ENCODE measurements at places on chromosomes 16 and 17.

DNA sequence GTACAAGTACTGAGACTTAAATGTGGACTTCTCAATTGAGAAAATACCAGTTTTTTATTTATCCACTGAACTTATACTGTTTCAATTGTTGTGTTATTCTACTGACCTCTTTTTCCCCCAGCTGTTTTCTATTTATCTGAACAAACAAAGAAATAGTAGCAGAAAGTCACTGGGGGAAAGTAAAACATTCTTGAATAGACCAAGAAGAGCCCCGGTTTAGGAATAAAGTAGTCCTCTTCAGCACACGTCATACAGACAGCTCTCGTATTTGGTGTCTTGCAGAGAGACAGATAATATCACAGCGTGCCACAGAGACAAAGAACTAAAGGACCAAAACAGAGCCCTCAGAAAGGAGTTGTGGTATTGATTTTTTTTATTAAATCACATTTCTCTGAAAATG, 1159.1 kb upstream of the CDH8 start:
- no peak for DNase-seq

- no peak for DNase-seq
Measured at GRCh38 chr17:61494325-61495160, 42.3 kb downstream of the TBX4 start.

DNA sequence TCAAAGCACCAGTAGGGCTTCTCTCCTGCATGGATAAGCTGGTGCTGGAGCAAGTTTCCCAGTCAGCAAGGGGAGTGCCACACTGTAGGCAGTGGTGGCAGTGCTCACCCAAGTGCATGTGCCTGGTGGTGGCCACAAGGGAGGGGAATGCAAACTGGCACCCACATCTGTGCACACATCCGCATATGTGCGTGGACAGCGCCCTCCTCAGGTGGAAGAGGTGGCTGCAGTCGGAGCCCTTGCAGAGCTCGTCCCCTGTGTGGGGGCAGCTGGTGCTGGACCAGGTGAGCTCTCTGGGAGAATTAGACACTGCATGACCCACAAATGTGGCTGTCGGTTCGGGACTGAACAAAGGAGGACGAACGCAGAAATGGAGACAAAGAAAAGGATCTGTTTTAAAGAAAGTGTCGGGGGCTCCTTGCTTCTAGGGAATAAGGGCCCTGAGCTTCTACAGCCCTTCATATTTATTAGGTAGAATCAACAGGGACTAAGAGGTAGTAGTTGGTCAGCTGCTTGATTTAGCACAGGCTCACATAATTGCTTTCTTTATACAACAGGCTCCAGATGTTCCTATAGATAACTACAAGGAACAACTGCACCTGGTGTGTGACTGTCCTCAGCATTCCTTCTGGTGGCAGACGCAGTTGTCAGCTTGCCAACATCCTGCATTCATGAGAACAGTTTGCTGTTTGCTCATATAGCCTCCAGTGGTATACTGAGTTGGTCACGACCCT, 5.3 kb upstream of the ZNF689 start:
- peak; percentile 73 for DNase-seq

GRCh38 chr17:61130330-61130729, 269.3 kb upstream of the TBX2 start:
- DNase-seq: no peak

GRCh38 chr17:67606471-67606870, 111.3 kb upstream of the NOL11 start:
- no peak for DNase-seq

- DNase-seq: peak; percentile 33
Measured at GRCh38 chr17:73228748-73229236, 32.9 kb downstream of the CPSF4L start.

DNA sequence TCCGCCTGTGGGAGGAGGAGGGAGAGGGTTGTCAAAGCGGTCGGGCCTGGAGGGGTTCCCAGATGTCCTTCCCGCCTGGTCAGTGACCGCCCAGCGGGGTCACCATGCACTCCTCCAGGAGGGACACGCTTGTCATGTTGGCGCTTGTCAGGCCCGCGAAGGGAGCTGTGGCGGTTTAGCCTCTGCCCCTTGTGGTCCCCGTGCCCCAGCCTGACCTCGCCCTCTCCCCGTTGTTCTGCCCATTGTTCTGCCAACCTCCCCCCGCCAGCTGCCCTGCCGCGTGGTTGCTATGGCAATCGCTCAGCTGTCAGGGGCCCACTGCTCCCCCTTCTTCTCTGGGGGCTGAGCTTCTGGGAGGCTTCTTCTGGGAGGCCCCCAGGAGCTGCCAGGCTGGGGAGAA, 146.4 kb upstream of the CIBAR2 start:
- DNase-seq: no peak

GRCh38 chr17:15501282-15501681, 33.9 kb upstream of the CDRT4 start:
- no peak for DNase-seq

DNA sequence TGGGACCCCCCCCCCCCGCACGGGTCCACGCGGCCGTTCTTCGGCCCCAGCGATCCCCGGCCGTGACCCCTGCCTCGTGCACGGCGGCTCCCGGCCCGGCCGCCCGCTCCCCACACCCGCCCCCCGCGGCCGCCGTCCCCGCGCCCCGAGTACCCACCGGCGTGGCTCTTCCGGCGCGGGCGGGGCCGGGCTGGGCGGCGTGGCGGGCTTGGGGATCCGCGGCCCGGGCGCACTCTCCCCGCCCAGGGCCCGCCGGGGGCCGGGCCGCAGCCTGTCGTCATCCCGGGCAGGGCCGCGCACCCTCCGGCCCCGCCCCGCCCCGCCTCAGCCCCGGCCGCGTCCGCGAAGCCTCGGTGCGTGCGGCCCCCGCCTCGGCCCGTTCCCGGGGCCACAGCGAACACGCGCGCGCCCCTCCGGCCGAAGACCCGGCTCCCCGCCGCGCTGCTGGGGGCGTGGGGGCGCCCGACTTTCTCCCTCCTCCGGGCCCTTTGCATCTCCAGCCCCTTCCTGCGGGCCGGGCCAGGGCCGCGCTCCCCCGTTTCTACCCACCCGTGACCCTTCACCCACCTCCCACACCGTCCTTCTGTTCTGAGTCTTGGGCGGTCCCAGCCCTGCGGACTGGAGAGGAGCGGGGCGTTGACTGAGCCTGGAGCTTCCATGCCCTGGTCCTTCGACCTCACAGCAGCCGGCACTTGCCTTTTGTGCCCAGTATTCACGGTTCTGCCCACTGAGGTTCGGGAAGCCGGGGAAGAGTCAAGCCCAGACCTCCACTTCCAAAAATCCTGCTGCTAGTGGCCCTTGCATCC, 840 bp downstream of the MYO1C start:
- DNase-seq: peak; percentile 50

- no peak for DNase-seq
Measured at GRCh38 chr16:13909872-13910303, 10.1 kb upstream of the ERCC4 start.

DNA sequence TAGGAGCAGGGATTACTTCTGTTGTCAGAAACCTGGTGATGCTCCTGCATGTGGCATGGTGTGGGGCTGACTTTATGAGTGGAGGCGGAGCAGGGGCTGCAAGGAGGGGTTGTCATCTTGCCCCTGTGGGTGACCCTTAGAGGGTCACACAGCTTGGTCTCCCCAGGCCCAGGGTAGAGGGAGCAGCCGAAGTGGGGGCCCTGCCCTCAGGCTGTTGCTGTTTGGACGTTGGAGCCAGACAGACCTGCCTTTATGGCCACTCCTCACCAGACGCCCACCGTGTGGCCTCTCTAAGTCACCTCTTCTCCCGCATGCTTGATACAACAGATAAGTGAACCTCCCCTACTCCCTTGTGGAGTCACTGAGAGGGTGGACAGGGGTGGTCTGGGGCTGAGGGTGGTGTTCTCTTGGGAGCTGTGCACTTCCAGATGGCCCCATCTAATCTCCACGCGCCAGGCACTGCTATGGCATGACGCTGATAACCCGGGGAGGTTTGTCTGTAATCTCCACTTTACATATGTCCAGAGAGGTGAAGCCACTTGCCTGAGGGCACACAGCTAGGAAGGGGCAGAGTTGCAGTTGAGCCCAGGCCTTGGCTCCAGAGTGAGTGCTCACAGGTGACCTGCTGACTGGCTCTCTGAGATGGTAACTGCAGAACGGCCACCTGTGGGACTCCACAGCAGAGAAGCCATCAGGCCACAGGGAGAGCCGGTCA, 10.0 kb downstream of the MAP2K3 start:
- no peak for DNase-seq

DNA sequence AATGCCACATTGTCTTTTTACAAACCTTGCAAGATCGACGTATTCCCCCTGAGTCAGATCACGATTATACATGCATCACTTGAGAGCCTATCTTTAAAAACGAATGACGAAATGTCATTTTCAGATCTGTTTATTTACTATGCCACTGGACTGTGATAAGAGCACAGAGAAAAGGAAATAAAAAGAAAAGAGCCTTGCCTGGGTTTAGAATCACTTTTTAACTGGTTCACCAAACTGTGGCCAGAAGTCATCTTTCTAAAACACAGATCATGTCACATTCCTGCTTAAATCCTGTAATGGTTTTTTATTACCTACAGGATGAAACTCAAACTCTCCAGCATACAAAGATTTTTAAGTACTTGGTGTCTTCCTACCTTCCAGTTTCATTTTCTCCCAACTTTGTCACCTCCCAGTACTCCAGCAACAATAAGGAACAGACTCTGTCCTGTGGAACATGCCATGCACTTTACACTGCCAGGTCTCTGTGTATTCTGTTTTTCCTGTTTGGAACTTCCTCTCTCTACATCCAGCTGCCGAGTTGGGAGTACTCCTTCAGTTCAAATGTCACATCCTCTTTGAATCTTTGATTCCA, 91.5 kb downstream of the SNX11 start:
- DNase-seq: no peak

- DNase-seq: no peak
Measured at GRCh38 chr16:85019659-85020245, 7.8 kb upstream of the KIAA0513 start.

- DNase-seq: no peak
Measured at GRCh38 chr17:80123791-80124190, 22.4 kb downstream of the GAA start.

DNA sequence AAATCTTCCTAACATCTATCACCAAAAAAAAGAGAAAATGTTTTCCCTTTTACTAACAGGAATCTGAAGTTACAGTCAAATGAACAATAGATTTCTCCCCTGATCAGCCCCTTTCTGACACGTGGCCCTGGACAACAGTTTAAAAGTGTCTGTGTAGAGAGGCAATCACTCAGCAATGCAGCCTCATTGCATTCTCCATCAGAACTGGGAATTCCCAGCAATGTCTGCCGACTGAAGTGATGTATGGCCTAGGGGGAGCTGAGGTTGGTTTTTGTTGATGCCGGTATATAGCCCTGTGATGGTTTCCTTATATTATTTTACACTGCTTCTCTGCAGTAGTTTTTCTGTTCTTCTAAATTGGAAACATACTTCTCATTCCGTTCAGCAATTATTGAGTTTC, 904.3 kb upstream of the CDH8 start:
- DNase-seq: no peak

DNA sequence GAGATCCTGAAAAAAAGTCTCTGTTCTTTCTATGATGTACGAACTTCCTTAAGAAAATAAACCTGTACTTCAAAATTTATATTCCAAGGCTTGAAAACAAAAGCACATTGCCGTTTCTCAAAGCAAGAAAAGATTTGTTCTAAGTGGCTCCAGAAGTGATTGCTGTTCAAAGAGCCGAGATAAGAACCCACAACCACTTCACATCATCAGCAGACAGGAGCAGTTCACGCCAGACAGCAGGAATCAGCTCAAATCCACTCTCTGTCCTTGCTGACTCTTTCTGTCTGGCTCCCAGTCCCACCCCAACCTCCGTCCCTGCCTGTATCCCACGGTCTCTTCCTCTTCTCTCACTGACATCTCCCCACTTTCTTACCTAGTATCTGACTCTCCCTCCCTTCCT, 85.0 kb upstream of the MYOCD start:
- DNase-seq: no peak

- DNase-seq: no peak
Measured at GRCh38 chr17:8479431-8479947, 43.8 kb downstream of the NDEL1 start.

Measured in CD4-positive, alpha-beta T cell treated with Interleukin-10 for 1 hour (primary cell).